ENCODE measurements at places on chromosomes 7 and 10.

GRCh38 chr10:98920807-98921206, 314.8 kb downstream of the HPSE2 start:
- no peak for DNase-seq

GRCh38 chr7:112298543-112299100, 92.1 kb downstream of the ZNF277 start:
- no peak for DNase-seq

DNA sequence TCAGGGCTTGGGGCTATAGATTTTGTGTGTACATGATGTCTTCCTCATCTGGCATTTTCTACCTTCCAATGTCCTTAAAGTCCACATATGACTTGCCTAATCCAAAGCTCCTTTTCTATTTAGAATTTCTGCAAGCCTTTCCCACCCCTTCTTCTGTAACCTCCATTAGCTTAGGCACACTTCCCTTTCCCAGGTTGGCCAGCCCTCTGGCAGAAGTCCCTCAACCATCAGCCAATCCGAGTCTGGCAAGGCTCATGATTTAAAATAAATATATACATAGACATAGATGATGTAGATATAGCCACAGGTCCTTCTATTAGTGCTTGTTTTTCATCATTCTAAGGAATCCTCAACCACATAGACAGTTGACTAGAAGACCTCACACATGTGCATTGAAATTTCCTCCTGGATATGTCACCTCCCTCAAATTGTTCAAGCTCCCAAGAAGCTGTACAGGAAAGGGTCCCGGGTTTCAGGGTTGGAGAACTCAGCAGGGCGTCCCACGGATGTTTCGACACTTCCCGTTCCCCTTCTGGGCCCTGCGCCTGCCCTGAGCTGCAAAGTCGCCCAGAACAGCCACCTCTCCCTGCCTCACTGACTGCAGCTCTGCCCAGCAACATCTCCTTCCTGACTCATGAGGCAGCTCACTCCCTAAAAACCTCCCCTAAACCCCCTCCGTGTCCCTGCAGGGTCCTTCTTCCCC, 20.4 kb upstream of the PIK3AP1 start:
- no peak for DNase-seq

- no peak for DNase-seq
Observed at GRCh38 chr10:89296220-89296648, 5.6 kb upstream of the IFIT2 start.

DNA sequence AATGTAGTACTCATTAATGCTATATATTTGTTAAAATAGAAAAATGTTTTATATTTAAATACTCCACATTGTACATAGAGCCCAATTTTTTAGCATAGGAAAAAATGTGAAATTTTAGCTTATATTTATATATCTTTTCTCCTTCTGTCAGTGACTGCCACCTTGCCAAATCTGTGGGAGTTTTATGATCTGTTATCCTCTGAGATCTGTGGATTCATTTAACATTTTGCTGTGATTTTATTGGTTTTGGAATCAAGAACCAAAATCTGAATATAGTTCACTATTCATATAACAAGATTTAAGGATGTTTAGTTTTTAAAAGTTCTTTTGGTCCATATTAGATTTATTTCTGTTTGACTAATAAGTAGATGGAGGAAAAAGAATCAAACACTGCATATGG, 127.9 kb downstream of the PPP1R9A start:
- DNase-seq = no peak

GRCh38 chr10:121078036-121078435, 226.9 kb downstream of the WDR11 start:
- DNase-seq = no peak

GRCh38 chr7:8190119-8190895, 71.7 kb downstream of the ICA1 start:
- peak; percentile 66 for DNase-seq

Data from activated CD4-positive, alpha-beta T cell treated with anti-CD3 and anti-CD28 coated beads, Interleukin-2, amount 50 U/mL, for 4 hours (primary cell).